CD4-positive, alpha-beta T cell treated with Interleukin-6 for 4 hours (primary cell): ENCODE measurements at places on chromosomes 2 and 18.

DNA sequence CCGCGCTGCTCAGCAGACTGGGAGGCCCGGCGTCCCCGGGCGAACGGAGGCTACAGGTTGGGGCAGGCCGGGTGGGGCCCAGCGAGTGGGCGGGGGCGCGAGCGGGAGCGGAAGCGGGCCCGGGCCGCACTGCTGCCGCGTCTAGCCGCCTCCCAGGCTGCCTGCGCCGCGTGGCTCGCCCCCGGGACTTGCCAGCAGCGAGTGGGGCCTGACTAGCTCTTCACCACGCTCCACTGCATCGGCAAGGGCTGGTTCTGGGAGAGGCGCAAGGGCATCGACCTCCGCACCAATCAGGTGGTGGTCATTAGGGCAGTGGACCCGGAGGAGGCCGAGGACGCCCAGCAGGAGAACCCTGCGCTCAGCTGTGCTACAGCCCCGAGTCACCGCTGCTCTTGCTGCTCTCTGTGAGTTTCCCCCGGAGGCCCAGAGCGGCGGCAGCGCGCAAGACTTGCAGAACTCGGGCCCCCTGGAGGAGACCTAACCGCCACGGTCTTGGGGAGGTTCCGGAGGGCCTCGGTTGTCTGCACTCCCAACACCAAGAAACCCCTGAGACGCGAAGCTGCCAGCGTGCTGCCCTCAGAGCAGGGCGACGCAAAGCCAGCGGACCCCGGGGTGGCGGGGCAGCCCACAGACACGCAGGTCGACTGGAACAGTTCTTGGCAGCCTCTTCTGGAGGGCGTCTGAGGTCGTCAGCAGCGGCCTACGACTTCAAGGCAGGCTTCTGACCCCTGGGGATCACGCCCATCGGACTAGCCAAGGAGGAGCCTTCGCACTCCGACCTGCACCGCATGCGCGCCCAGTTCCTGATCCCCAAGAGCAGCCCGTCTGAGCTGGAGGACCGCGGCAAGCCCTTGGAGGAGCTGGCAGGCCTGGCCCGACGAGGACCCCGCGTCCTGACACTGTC is 27.2 kb upstream of the PTPN2 start:
- peak; percentile 66 for DNase-seq

DNA sequence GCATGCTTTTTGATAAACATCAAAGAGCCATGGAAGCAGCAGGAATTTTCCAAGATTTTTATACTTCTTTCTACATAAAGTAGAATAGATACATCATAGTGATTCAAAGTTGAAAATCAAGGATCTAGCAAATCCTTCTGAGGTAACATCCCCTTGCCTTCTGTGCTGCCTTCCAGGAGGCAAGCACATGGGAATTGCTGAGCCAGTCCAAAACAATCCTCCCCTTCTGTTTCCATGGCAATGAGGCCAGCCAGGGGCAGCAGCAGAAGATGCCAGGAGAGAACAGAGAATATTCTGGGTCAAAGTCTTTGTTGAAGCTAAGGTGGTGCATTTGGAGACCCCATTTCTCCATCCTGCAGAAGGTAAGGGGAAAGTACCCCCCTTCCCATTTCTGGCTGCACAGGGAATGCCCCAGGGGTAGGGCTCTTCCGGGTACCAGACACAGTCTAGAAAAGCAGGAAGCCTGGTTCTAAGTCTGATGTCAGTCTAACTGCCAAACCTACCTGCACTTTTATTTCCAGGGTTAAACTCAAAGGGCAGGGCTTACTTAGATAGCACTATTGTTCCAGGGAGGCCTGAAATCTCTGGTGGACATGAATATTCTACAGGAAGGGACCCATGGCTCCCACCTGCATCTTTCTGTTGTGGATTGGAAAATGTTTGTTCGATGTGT is 22.1 kb downstream of the CENPA start:
- DNase-seq: no peak

DNA sequence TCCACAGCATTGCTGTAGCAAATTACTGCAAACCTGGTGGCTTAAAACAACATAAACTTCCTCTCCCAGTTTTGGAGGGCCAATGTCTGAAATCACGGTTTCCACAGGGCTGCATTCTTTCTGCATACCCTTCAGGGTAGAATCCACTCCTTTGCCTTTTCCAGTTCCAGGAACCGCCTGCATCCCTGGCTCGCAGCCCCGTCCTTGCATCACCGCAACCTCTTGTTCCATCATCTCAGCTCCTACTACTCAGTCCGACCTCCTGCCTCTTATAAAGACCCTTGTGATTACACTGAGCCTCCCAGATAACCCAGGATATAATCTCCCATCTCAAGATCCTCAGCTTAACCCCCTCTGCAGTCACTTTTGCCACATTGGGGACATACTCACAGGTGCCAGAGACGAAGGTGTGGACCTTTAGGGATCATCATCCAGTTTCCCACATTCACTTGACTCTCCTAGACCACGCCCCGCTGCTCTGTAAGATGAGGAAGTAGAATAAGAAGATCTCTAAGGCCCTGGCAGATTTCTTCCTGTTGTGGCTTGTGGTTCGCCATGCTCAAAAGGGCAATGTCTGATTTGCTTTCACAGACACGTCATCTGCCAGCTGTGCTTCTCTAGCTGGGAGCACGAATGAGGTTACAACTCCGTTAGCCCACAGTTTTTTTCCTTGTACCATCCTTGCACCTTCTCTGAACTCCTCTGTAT is 103.6 kb upstream of the AGAP1 start:
- DNase-seq: peak; percentile 37

DNA sequence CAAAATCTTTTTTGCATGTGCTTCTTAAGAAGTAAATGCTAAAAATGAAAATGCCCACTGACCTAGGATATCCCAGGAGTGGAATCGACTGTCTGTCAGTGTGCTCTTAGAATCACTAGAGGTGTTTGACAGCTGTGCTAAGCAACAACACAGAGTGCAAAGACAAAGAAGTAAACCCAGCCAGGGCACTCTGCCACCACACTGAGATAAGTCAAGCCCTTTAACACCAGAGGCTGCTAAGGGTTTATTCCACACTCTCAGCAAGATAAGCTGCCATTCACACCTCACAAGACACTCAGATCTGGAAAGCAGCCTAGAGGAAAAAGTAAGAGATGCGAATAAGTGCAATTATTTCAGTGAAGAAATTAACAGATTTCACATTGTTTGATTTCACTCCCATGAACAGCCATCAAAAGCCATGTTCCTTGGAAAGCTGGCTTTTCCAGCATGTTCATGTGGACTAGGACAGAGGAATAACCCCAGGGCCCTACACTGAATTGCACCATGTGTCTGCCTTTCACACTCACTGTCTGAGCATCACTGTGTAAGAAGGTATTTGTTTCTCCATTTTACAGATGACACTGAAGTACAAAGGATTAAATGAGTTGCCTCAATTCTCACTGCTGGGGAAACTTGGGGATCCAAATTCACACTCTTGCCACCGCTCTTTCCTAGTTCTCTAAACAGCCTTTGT is 6.0 kb upstream of the BMP10 start:
- no peak for DNase-seq

DNA sequence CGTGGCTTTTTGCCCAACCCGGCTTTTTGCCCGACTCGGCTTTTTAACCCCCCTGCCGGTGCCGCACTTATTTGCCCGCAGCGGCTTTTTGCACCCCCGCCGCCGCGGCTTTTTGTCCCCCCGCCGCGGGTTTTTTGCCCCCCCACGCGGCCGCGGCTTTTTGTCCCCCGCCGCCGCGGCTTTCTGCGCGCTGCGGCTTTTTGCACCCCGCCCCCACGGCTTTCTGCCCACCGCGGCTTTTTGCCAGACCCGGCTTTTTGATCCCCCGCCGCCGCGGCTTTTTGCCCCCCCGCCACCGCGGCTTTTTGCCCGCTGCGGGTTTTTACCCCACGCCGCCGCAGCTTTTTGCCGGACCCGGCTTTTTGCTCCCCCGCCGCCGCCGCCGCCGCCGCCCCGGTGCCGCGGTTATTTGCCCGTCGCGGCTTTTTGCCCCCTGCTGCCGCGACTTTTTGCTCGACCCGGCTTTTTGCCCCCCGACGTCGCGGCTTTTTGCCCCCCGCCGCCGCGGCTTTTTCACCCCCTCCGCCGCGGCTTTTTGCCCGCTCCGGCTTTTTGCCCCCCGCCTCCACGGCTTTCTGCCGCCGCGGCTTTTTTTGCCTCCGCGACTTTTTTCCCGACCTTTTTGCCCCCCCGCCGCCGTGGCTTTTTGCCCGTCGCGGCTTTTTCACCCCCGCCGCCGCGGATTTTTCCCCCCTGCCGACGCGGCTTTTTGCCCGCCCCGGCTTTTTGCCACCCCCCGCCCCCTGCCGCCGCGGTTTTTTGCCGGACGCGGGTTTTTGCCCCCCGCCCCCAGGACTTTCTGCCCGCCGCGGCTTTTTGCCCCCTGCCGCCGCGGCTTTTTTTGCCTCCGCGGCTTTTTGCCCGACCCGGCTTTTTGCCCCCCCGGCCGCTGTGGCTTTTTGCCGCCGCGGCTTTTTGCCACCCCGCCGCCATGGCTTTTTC is 2786.5 kb downstream of the RPIA start:
- peak; percentile 26 for DNase-seq

- DNase-seq: no peak
Measured at GRCh38 chr2:10900216-10901109, 11.3 kb upstream of the KCNF1 start.

- no peak for DNase-seq
Measured at GRCh38 chr2:31402388-31402787, 12.2 kb downstream of the XDH start.

DNA sequence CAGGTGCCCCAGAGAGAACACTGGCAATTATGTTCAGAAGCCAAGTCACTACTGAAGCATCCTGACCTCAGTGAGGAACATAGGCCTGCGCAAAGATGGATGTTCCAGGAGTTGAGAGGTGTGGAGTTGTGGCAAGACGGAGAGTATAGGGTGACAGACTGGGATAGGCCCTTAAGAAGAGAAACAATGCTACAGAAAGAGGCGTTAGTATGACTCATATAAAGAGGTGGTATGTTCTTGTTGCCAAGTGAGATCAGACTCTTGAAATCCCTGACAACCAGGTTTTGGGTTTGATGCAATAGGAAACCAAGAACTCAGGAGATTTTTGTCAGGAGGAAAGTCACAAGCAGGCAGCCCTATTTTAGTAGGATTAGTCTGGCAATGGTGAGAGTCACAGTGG is 185.6 kb downstream of the RIT2 start:
- DNase-seq: no peak
